ENCODE measurements at places on chromosomes 7 and 10. TPM values are rescaled to one million over a fixed set of nuclear protein-coding genes. Genes with fewer than 3 reads are reported as not detected.

DNA sequence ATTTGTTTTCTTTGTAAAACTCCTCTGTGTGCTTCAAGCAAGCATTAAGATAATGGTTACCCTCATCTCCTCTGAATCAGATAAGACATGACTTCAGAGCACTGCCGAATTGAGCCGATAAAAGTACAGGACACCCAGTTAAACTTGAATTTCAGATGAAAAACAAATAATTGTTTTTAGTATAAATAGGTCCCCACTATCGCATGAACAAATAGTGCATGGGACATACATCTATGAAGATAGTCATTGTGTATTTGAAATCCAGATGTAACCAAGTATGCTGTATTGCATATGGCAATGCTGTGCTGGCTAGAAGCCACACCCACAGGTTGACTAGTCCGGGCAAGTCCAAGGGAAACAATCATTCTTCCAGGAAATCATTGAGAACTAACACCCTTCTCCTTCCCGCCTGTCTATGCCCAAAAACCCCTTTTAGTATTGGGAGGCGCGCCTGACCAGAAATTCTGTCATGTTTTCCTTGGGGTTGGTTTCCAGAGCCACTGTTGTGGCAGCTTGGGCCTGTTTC lies 12.6 kb upstream of the FGFR2 start:
- DNase-seq: no peak

DNA sequence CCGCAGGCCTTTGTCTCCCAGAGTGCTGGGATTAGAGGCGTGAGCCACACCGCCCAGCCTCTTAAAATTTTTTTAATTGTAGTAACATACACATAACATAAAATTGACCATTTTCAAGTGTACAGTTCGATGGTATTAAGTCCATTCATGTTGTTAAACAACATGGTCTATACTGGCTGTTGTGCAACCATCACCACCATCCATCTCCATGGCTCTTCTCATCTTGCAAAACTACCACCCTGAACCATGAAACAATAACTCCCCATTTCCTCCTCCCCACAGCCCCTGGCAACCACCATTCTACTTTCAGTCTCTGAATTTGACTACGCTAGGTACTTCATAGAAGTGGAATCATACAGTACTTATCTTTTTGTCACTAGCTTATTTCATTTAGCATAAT lies 7.9 kb upstream of the ZFYVE27 start:
- DNase-seq: no peak

- DNase-seq: no peak
Measured at GRCh38 chr7:129095258-129095657, 40.3 kb upstream of the TNPO3 start.

DNA sequence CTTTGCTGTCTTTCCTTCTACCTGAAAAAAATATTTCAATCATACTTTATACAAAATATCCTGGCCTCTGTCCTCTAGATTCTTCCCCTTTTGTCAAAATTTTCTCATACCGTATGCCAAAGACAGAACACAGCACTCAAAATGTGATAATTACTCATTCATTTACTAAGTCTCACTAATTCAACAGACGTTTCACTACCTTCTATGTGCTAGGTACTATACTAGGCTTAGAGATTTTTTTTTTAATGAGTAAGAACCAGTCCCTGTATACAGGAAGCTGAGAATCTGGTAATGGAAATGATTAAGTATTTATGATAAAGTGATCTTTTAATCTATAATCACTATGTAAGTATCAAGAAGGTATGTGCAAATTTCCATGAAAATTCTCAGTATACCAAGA lies 128.0 kb downstream of the ELAPOR2 start:
- no peak for DNase-seq

DNA sequence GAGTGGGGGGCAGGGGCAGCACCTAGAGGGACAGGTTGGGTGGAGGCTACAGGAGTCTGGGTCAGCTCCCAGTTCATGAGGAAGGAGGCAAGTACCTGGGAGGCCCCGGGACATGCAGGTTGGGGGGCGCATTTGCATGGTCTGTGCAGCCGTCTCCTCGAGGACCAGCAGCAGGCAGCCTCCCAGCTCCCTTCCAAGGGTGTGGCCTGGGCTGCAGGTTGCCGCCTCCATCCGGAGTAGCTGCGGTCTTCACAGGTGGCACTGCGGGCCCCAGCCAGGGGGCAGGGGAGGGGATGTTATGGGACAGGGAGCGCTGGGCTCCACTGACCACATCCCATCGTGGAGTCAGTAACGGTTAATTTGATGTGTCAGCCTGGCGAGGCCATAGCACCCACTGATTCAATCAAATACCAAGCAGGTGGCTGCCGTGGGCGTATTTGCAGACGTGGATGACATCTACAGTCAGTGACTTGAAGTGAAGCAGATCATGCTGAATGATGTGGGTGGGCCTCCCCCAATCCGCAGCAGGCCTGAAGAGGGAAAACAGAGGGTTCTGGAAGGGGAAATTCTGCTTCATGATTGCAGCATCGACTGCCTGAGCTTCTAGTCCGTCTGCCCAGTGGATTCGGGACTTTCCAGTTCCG lies 81.6 kb downstream of the PRKAG2 start:
- DNase-seq: no peak

DNA sequence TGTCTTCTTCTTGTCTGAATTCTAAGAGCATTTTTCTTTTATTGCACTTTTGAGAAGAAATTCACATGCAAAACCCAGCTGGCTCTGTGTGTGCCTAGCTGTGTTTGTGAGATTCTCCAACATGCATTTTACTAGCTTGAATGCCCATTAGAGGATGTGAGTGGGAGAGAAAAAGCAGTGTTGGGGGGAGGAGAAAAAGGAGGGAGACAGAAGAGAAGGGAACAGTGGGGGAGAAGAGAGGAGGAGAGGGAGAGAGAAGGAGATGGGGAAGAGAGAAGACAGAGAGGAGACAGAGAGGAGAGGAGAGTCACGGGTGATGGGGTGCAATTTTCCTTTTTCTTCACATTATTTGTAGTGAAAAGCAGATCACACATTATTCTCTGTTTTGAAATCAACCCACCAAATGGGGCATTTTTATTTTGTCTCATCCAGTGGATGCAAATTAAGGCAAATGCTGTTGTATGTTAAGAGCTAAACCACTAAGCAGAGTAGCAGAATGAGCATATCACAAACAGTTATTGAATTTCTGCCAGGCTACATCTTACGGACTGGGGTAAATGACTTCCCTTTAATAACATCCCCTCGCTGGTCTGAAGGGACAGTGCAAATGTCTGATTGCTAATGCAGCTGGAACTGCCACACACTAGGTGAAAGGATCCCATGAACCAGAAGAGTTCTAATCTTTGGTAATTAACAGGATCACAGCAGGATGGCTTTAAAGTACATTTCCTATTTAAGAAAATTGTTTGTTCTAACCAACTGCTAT lies 849 bp downstream of the LRRN3 start:
- no peak for DNase-seq

- no peak for DNase-seq
Measured at GRCh38 chr10:123485341-123485960, 180.7 kb upstream of the GPR26 start.

- DNase-seq: no peak
Measured at GRCh38 chr10:21100871-21101514, 203.9 kb upstream of the NEBL start.

DNA sequence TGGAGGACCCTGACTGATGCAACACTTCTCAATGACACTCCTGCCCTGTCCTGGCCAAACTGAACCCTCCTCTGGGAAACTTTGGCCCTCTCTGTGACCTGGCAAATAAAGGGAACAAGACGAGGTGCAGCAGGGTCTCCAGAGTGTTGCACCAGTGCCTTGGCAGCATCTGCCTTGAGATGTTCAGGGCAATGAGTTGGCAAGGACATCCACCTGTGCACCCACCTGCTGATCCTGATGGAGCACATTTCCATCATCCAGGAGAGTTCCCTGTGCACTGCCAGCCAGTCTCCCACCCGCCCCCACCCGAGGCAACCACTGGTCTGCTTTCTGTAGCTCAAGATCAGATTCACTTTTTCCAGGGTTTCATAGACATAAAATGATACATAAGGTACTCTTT lies 407.4 kb downstream of the GRID1 start:
- DNase-seq: no peak

DNA sequence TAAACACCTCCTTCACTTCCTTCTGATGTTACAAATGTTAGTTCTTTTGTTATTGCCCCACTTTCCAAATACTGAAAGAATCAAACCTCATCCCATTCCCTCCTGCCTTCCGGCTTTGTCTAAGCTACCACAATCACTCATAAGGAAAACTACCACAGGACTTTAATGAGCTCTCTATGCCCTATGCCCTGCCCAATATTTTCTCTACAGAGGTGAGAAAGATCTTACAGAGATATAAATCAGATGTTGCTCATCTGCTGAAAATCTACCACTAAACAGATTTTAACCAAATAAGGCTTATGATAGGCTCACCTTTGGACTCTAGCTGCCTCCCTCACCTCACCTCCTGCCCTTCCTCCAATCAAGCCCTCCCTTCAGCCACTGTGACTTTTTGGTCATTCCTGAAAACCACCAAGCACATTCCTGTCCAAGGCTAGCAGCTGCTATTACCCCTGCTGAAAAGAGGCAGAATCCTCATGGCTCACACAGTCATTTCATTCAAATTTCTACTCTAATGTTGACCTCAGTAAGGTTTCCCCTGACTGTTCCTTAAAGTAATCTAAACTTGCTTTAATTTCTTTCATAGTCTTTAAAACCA lies 7.7 kb downstream of the ZNF33B start:
- DNase-seq: no peak

- no peak for DNase-seq
Measured at GRCh38 chr10:105017116-105017515, 376.0 kb downstream of the SORCS3 start.

DNA sequence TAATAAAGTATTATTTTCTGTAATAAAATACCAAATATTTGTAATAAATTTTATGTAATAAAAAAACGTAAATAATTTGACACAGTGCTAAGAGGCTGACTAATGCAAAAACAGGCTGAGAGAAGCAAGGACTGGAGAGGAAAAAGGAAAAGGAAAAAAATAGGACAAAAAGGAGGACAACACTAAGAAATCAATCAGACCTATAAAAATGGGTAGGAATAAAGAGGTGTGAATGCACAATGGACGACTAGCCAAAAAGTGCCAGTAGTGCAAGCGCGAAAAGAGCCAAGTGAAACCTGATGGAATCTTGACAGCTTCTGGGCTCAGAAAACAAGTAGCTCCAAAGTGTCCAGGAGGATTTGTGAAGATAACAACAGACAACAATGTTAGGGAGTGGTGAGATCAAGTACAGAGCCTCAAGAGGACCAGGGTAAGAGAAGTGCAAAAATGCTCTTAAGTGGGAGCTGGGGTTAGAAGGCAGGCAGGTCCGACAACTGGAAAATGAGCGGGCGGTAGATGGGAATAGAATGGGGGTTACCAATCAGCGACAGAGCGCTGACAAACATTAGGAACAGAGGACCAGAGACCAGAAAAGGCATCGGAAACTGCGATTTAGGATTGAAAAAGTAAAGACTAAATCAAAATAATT lies 1.2 kb downstream of the BRAF start:
- DNase-seq: no peak

GRCh38 chr7:22061775-22062174 lies 116.1 kb upstream of the CDCA7L start:
- no peak for DNase-seq

- no peak for DNase-seq
Measured at GRCh38 chr10:130740166-130740565, 571.4 kb downstream of the TCERG1L start.

DNA sequence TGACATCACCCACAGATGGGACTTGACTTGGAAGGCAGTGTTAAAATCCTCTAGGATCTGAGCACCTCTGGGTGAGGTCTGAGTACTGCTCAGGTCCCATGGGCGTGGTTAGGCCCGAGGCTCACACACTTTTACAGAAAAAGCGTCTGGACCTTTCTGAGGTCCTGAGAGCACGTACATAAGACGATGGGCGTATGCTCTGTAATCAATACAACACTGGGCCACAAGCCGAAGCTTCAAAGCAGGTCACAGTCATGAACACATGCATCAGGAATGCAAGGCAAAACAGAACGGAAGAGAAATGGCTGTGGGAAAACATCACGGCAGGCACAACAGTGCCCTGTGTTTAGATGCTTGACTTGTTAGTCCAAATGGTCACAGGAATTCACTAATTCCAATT lies 112.2 kb downstream of the LARP4B start:
- no peak for DNase-seq

GRCh38 chr7:129644634-129645230 lies 33.2 kb downstream of the NRF1 start:
- DNase-seq: no peak

DNA sequence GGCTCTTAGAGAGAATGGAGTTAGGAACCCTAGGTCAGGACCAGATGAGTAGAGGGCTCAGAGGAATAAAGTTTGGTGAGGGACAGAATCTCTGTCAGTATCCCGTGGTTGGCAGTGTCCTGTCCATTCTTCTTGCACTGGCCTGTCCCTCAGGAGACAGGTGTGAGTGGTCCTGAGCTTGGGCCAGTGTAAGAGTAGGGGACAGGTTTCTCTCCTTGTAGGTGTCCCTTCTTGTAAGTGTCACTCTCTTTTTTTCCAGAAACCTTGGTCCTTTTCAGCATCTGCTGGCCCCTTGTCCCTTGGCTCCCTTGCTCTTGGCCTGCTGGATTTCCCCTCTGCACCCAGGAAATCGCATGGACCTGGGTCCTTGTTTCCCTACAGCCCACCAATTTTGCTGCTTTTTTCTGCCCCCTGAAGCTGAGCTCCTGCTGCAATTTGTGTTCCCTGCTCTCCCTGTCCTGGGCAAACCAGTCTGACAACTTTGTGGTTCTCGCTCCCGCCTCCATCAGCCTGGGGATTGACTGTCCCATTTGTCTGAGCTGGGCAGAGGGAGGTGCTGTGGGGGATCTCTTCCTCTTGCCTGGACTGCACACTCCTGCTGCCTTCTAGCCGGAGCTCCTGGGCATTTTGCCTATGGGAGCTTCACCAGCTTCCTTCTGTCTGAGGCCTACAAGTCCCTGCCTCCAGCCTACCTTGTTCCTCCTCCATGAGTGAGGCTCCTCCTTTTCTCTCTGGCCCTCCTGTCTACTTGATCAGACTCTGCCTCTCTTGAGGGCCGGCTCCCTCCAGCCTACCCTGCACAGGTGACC lies 6.5 kb downstream of the TSPAN14 start:
- DNase-seq: peak; percentile 87

DNA sequence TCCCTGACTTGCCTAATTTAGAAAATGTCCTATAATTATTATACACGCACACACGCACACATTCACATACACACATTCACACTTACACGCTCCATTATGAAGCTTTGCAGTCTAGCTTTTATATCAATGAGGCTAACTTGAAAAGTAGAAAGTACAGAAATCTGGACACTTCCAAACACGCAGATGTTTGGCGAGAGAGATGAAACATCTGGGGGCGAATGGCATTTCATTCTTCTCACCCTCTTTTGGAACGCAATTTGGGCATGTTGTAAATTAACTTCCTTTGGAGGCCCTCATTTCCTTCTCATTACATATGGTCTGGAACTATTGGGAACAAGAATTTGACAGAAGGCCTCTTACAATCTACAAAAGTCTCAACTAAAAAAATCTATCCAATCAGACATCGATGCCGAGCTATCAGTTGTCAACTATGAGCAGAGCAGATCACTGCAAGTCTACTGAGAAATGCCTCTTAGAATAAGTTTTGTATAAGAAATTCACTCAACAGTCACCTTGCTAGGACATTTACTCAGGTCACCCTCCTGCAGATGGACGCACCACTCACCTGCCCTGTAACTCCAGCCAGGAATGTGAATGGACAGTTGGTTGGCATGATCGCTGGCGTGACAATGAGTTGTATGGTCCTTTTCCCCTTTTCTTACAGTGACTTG lies 115.2 kb upstream of the ADAM12 start:
- DNase-seq: no peak

GRCh38 chr7:157474685-157475084 lies 137.9 kb downstream of the DNAJB6 start:
- no peak for DNase-seq

Gene ZPBP
- polyA plus RNA-seq: 0.21 TPM

Gene SLC18A3
- not detected for polyA plus RNA-seq

Gene SCIN
- 10.2 TPM for polyA plus RNA-seq

Gene FAM25G
- not detected for polyA plus RNA-seq

Gene HMX2
- polyA plus RNA-seq: not detected

Data from left lung (tissue), 14 donors.